CD4-positive, alpha-beta T cell treated with Interferon gamma for 1 hour (primary cell): ENCODE measurements at places on chromosomes 5 and 9.

DNA sequence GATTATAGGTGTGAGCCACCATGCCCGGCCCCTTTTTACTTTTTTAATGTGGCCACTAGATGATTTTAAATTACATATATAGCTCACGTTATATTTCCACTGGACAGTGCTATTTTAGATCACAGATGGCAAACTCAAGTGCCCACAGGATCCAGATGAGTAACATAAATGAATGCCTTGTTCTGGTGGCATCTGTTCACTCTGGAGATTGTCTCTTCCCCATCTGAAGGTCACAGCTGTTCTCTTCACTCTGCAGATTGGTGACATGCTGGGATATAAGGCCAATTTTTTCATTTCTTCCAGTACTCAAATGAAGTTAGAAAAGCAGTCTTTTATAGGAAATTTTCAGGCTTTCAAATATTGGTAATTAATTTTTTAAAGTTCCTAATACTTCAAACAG lies 160.1 kb downstream of the DOCK8 start:
- no peak for DNase-seq

DNA sequence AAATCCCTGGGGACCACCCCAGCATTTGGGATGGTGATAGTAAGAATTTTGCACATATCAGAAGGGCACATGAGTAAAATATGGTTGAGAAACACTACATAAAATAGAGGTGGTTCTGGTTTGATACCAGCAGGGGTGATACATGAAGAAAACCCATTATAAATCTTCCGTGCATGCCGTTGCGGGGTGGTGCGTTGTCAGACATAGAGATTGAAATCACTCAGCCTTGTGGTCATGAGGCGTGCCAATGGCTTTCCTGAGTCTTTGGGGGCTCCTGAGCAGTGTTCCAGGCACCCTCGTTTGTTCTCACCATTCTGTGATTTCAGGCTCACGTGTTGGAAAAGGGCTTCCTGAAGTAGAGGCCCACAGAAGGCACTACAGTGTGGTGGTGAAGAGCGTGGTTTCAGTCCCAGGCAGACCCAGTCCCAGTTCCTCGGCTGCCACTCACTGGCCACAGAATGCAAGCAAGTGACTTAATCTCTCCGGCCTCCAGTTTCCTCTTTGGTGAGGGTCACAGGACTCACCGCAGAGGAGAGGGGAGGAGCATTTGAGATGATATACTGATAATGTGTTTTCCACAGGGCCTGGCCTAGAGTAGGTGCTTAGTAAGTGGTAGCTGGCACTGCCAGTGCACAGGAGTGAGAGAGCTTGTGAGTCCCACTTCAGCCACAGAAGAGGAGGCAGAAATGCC lies 20.5 kb upstream of the GLRX start:
- DNase-seq = peak; percentile 73

DNA sequence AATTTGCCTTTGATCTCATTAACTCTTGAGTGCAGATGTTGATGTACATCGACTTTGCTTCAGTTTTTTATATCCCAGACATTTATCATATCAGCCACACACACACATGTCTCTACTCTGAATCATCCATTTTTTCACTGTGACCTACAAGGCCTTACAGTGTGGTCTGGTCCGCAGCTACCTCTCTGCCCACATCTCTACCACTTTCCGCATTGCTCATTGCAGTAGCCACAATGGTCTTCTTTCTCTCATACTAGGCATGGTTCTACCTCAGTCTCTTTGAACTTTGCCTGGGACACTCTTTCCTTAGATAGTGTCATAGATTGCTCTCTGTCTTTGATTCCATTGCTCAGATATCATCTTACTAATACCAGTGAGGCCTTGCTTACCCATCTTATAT lies 87.9 kb upstream of the FSD1L start:
- DNase-seq = no peak

DNA sequence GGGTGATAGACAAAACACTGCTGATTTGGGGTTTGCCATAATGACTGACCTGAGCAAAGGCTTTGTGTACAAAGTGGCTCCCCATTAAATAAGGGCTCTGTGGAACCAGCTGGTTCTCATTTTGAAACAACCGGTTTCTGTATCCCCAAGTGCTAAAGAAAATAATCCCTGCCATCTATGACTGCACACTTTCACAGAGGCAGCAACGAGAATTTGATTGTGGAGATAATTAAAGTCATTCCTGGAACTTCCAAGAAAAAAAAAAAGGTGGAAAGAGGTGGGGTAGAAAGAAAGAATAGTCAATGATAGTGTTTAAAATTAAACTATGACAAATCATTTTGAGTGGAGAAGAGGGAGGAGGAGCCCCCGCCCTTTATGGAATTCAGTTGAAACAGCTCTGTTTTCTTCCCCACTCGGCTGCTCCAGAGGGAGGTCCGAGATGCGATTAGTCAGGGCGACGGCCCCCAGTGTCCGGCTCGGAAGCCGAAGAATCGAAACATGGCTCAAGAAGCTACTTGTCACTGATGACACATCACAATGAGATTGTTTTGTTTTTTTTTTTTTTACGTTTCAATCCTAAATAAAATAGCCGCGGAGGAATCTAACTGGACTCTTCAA lies 38.4 kb downstream of the EBF1 start:
- no peak for DNase-seq

GRCh38 chr5:12614608-12615007 lies 710.4 kb upstream of the CTNND2 start:
- DNase-seq = no peak

- DNase-seq = no peak
Observed at GRCh38 chr5:15700373-15700772, 200.4 kb downstream of the FBXL7 start.

DNA sequence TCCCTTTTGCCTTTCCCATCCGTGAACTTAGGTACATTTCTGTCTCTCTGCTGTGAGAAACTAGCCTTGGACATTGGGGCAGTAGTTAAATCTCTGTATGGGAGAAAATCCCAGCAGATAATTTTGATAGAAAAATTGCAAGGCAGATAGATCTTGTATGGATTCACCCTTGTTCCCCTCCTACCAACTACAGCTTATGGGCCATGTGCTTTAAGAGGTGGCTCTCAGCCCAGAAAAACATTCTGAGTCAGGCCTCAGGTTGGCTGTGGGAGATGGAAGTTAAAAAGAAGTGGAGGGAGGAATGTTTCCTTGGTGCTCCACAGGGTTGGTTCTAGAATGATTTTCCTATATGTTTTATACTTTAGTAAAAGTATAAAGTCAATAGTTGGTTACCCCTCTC lies 1.4 kb upstream of the KDM3B start:
- no peak for DNase-seq

DNA sequence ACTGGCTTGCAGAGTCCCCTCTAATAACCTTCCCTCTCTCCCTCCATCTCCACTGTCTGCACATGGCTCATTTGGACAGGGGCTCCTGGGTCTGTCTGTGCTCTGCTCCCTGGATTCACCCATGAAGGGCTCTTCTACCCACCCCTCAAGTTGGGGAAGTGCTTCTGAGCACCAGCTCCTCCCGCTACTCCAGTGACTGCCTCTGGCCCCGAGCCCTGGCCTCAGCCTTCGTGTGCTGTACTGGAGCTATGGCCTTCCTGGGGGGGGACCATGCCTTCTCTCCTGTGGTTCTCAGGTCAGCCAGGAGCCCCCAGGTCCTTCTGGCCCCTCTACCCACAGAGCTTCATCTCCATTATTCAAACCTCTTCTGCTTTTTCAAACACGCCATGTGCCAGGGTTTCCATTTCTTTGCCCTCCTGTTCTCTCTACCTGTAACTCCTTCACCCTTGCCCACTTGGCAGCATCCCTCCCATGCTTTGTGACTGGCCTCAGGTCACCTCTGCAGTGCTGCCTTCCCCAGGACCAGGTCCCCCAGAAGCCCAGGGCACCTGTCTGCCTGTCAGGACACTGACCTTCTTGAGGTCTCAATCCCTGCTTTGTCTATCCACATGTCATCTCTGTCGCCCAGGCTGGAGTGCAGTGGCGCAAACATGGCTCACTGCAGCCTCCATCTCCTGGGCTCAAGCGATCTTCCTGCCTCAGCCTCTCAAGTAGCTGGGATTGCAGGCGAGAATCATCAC lies 9.5 kb downstream of the SH3PXD2B start:
- no peak for DNase-seq

- DNase-seq = no peak
Observed at GRCh38 chr9:94277885-94278536, 18.9 kb downstream of the ZNF169 start.

GRCh38 chr5:151298063-151298855 lies 5.3 kb downstream of the SLC36A3 start:
- no peak for DNase-seq

DNA sequence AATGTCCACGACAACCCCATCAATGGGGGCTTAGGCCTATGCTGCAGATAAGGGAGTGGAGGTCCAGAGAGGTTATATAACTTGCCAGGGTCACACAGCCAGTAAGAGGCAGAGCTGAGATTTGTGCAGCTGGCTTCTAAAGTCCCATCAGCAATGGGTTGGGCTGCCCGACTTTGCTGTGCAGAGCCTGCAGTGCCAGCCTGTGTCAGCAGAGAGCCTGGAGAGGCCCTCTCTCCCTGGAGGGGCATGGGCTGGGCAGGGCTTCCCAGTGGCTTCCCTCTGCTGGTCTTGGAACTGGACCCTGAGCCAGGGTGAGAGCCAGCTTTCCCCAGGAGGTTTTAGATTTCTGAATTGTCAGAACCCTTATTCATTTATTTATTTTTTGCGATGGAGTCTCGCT lies 77.2 kb upstream of the RAPGEF1 start:
- no peak for DNase-seq

DNA sequence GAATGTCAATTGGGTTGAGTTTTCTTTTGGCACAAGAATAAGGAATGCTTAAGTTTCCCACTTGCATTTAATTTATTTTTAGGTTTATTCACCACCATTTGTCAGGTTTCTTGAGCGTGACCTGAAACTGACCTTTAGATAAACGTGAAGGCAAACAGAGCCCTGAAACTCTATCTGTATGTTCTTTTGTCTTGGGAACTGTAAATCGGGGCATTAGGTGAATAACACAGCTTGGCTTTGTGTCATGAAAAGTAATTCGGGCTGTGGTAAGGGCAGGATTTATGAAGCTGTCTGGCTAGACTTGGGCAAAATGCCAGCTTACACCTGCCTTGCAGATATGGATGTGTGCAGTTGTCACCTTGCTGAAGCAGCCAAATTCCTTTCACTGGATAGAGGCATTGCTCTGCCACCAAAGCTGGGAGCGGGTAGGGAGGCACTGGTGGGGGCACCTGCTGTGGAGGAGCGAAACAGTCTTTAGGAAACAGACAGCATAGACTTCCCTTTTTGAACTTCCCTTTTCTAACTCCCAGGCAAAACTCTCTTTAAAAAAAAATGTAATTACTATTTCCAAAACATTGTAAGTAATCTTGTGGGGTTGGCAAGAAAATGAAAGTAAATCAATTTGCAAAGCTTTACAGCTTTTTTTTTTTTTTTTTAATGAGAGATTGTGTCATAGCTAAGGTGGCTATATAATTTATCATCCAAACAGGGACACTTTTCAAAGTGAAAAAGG lies 545.2 kb downstream of the CSNK1G3 start:
- DNase-seq = peak; percentile 30

DNA sequence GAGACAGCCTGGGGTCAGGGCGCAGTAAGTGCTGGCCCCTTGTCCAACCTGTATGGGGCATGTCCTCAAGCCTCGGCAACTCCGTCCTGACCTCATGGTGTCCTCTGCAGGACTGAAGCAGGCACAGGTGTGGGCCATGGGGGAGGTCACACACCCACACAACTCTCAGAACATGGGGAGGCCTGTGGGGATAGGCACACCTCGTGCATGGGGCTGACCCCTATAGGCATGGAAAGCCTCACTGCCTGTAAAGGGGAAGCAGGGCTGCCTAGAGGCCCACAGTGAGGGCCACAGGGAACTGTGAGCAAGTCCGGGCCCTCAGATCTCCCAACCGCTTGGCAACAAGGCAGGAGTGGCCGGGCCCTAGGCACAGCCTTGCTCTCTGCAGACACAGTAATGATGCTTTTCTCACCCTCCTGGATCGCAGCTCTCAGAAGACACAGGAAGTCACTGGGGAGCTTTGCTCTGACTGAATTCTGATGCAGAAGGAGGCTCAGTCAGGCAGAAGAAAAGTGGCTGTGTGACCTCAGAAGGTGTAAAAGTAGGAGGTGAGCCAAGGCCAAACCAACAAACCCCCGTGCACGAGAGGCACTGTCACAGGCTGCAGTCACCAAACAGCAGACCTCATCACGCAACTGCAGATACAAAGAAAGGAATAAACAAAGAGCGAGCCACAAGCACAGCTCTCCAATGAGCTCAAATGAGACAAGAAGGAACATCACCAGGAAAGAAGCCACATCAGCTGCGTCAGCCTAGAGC lies 5.4 kb downstream of the IPPK start:
- peak; percentile 13 for DNase-seq

DNA sequence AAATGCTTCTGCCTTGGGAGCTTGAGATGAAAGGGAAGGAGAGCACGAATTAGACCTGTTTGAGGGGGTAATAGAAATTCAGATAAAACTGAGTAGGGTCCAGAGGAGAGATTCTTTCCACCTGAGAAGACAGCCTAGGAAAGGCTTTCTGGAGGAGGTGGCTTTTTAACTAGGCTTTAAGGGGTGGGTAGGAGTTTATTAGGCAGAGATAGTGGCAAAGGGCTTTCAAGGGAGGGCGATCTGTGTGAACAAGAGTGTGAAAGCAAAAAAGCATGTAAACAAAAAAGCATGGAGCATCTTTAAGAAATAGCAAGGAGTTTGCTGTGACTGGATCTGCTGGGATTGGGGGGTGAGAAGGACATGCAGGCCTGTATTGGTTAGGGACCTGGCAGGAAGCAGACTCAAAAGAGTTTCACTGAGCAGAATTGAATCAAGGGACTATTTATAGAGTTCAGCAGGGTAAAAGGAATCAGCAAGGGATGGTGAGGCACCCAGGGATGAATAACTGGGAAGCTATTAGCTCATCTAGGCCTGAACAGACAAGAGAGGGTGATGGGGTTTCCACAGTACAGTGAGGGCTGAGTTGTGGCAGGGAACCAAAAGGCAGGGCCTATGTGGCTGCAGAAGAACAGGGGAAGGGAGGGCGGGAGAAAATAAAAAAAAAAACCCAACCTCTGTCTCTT lies 18.8 kb downstream of the SLC1A1 start:
- no peak for DNase-seq

DNA sequence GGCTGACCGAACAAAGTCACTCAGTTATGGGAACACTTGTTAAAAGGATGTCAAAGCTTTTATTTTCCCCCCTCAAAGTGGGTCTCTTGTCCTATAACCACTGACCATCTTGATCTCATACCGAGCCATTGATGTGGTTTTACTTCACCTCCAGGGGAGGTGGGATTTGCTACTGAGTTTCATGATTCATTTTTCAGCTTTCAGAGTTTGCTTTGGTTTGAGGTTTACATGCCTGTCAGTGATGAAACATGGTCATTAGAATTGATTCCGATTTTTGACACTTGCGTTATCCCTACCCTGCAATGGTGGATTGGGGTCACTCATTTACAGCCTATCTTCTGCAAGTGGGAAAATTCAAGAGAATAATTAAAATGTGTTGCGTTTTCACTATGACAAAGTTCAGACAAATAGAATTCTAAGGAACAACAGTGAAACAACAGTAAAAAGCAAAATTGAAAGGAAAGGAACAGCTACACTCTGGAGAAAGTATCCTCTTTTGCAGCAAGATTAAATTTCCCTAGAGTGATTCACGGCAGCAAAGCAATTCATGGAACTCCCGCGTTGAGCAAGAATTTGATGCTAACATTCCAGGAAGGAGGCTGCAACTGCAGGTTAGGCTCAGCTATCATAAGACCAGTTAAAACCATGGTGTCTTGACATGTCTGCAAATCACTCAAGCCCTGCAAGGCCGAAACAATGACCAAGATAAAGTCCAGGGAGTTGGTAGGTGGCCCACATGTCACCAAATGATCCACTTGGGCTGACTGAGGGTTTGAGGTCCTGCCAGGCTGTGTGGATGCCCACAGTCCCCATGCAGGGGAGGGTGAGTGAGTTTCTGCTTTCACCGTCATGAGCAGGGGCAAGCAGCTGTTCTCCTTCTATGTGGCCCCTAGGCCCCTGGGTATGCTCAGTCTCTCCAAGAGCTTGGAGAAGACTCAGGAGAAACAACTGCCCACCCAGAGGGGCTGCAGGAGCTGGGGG lies 9.4 kb downstream of the GADD45G start:
- DNase-seq = no peak
